ENCODE measurements at places on chromosomes 13 and 19.

- no peak for DNase-seq
These were observed 7.8 kb upstream of the OPA3 start for GRCh38 chr19:45592366-45592765.

DNA sequence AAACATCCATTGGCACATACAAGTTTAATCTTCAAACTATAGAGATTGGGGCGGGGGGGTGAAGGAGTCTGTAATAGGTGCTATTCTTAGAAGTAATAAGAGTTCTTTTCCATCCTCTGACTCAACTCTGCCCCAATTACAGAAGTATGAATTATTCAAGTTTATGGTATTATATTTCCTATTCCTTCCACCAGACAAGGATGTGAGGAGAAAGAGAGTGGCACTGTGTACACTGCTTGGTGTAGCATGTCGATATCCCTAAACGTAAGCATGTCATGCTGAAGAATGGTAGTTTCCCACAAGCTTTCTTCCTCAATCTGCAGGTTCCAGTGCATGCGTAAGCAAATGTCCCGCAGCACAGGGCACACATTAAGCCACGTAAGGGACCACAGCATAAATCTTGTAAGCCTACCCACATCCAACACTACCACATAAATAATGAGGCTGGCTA is 14.1 kb downstream of the BRD4 start:
- no peak for DNase-seq

DNA sequence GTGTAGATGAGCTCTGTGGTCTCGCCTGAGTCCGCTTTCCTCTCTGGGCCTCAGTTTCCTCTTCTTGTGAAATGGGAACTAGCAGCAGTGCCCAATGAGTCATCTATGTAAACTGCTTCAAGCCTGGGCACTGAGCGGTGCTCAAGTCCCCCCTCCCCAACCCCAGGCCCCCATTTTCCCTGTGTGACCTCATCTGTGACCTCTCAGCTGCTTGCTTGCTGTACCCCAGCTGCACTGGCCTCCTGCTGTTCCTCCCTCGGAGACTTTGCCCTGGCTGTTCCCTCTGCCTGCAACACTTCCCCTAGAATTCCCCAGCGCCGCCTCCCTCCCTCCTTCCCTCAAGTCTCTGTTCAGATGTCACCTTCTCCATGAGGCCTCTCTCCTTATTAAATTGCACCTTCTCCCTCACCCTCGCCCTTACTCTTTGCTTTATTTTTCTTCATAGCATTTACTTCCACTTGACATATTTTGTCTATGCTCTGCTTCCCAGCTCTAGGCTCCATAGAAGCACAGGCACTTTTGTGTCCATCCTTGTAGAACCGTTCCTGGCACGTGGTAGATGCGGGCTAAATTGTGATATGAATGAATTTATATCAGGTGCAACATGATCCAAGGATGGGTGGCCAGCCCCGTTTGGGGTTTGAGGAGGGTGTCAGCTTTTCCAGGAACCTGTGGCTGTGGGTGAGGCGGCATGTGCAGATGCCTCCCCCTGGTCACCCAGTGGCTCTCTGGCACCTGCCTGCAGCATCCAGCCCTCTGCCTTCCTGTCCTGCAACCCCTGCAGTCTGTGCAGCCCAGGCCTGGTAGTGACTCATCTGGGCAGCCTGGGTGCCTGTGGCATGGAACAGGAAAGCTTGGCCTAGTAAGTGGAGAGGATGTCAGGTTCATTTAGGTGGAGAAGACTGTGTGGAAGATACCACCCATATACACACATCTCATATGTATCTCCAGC is 26.3 kb downstream of the SIPA1L3 start:
- peak; percentile 58 for DNase-seq

DNA sequence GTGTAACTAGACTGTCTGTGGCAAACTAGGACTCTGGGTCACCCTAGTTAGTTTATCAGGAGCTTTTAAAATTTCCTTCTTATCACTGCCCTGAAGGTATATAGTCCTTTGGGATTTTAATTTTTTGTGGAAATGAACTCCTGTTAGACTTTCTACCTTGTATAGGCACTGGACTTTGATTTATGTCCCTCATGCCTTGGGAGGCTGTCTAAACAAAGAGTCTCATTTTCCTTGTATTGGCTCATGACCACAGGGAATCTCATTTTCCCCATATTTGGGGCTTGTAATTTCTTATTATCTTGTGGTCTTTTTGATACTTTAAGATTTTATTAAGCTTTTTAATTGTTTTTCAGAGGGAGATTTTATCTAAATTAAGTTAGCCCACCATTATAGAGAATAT is 21.4 kb downstream of the KCTD4 start:
- no peak for DNase-seq

GRCh38 chr13:84655677-84656076 is 773.4 kb upstream of the SLITRK1 start:
- DNase-seq, result no peak

- no peak for DNase-seq
These were observed 1.9 kb upstream of the LINGO3 start for GRCh38 chr19:2309734-2310362.

DNA sequence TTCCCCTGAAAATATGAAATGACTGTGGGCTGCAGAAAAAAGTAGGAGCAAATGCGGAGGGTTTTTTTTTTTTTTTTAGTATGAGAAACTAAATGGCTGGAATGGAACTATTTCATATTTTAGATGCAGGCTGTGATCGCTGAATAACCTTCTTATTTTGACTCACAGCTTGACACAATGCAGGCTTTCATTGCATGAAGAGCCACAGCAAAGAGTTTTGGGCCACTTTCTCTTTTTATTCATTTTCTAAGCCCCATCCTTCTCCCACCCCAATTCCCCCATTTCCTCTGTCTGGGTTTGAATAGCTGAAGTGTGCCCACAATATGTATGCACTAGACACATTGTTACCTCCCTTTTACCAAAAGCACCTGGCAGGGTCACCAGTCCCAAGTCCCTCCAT is 125.9 kb downstream of the COG6 start:
- DNase-seq, result no peak

DNA sequence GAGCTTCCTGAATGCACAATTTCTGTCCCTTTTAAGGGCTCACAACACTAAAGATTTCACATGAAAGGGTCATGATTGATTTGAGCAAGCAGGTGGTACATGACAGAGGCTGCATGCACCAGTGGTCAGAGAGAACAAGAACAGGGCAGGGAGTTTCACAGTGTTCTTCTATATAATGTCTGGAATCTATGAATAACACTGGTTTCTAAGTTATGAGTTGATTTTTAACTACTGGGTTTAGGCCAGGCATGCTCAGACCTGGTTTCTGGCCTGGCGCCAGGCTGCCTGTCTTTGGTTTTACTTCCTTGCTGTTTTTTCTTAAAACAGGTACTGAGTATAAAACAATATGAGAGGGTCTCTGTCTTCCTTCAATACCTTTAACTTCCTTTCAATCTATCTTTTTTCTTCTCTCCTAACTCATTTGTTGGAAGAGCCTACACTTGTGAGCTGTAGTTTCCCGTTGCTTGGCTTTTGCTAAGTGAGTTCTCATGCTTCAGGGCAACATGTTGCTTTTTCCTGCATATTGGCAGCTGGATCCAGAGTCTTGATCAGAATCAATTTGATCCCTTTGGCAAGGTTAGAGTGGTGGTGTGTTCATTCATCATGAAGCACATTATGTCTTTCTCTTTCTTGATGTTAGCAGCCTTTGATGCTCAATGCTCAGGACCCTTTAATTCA is 38.5 kb upstream of the FGF14 start:
- no peak for DNase-seq

DNA sequence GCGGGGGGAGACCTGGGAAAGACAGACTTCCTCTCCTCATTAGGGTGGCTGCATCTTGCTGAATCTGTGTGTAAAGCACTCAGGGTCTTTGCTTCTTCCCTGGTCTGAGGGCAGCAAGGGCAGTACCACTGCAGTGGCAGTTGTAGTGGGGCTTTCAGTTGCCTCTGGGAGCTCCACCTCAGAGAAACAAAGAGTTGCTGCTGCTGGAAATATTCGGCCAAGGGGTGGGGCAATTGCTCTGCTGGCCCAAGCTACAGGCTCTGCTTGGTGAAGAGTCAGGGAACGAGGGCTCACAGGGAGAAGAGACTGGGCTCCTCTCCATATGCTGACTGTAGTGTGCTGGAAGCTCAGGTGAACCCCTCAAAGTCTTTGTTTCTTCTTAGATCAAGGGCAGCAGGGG is 52.5 kb downstream of the POSTN start:
- peak; percentile 54 for DNase-seq

DNA sequence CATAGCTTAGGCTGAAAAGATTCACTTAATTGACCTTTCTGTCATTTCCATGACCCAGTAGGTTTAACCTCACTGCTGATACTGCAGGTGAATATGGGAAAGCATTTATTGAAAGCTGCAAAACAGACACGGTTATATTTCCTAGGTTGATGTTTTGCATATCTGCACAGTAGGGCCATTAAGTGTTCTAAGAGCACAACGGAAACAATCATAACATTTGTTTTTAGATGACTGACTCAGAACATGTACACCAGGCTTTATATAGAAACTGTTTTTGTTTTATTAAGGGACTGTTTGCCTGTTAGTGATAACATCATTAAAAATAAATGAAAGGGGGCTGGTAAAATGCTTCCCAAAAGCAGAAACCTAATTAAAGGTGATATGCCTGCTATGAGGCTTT is 367.8 kb downstream of the DACH1 start:
- no peak for DNase-seq

DNA sequence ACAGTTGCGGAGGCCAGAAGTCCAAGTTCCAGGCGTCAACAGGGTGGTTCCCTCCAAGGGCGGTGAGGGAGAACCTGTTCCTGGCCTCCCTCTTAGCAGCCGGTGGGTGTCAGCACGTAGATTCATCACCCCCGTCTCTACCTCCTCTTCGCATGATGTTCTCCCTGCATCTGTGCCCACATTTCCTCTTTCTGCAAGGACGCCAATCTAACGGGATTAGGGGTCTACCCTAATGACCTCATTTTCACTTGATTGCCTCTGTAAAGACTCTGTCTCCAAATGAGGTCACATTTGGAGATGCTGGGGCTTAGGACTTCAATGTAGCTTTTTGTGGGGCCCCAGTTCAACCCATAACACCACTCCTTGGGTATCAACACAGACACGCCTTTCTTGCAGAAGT is 38.5 kb downstream of the DPF1 start:
- no peak for DNase-seq

DNA sequence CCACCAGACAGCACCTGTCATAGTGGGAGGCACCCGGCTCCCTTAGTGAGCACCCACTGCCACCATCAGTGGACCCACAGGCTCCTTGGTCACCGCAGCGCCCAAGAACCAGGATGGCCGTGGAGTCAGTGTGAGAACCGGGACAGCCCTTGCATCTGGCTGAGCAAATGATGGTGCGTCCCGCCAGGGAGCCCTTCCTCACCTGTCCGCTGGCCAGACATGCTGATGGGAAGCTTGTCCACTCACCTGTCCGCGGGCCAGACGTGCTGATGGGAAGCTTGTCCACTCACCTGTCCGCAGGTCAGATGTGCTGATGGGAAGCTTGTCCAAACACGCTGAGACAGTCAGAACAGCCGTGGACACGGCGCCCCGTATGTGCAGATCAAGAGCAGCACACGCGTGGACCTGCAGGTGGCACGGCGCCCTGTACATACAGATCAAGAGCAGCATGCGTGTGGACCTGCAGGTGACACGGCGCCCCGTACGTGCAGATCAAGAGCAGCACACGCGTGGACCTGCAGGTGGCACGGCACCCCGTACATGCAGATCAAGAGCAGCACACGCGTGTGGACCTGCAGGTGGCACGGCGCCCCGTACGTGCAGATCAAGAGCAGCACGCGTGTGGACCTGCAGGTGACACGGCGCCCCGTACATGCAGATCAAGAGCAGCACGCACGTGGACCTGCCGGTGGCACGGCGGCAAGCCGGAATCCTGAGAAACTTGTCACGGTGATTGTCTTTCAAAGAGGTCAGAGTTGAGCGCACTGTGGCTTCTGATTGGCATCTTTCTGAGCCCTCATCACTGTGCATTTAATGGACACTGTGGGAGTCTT is 40.7 kb upstream of the DCUN1D2 start:
- DNase-seq, result no peak

DNA sequence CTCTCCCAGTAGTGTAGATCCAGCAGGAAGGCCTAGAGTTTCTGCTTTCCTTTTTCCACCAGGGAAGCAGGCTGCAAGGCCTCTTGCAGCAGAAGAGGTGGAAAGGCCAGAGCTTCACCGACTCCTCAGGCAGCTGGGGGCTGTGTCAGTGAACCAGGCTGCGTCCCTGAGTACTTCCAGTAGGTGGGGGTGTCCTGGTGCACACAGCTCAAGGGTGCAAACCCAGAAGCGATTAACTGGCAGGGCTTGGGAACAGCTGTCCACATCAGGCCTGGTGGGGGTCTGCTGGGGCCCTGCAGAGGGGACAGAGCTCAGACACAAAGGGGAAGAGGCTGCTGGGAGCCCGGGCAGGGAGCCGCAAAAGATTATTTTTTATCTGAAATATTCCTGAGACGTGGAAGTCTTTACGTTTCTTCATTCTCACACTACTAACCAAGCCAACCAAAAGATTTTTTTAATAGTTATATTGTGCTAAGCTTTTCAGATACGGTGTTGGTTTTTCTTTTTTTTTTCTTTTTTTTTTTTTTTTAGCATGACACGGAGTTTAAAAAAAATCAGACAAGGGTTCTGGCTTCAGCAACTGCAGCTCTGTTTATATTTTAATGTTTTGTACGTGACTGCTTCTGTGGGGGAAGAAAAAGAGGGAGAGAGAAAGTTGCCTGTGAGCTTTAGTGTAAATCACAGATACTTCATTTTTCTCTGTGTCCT is 11.0 kb downstream of the TSHZ3 start:
- peak; percentile 91 for DNase-seq

GRCh38 chr13:73505376-73505890 is 446.6 kb downstream of the KLF5 start:
- DNase-seq, result no peak

GRCh38 chr13:107834717-107835116 is 380.6 kb downstream of the LIG4 start:
- no peak for DNase-seq

- DNase-seq, result peak; percentile 71
These were observed 10.9 kb downstream of the GARRE1 start for GRCh38 chr19:34265221-34265650.

DNA sequence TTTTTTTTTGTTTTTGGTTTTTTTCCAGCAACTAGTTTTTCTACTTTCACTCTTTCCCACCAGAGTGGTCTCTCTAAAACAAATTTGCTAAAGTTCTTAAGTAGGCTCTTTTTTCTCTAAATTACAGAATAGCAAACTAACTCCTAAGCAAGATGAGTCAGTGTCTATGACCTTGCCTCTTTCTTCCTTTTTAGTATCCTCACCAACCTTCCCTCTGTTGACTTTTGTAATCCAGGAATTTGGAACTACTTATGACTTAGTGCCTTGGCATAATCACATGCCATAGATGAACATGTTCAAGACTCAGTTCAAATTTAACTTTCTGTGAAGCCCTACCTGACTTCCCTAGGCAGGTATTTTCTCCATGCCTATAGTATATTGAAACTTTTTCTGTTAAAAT is 32.3 kb upstream of the AKAP11 start:
- DNase-seq, result no peak

- DNase-seq, result no peak
These were observed 12.8 kb upstream of the RASA3 start for GRCh38 chr13:114145256-114145655.

DNA sequence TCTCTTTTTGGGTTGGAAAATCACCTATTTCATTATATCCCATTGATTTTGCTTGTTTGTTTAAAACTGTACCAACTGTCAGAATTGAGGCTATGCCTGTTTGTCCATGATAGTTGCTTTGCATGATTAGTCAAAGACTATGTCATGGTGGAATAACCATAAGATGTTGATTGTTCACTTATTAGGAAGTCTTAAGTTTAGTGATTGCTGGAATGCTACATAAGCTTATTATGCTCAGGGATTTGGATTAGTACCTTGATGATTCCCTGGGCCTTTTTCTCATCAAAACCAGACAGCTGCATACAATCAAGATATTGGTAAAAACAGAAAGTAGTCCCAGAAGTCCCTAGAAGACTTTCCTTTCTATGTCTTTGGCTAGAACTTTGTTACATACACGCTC is 954.7 kb downstream of the PCDH9 start:
- no peak for DNase-seq

All from endodermal cell (in vitro differentiated cells).